T-helper 1 cell (primary cell): ENCODE measurements at places on chromosomes 1 and 21.

DNA sequence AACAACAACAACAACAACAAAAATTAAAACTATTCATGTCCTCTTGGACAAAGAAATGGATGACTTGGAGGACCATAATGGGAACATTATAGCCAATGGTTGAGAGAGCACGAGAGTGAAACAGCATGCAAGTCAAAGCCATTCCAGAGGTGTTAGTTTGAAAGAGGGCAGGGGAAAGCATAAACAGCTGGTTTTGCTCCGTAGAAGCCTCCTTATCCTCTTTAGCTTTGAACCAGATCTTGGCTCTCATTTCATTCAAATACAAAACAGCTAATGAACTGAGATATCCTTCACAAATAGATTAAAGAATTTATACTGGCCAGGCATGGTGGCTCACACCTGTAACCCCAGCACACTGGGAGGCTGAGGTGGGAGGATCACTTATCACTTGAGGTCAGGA, 8.7 kb upstream of the SMG7 start:
- no peak for DNase-seq

DNA sequence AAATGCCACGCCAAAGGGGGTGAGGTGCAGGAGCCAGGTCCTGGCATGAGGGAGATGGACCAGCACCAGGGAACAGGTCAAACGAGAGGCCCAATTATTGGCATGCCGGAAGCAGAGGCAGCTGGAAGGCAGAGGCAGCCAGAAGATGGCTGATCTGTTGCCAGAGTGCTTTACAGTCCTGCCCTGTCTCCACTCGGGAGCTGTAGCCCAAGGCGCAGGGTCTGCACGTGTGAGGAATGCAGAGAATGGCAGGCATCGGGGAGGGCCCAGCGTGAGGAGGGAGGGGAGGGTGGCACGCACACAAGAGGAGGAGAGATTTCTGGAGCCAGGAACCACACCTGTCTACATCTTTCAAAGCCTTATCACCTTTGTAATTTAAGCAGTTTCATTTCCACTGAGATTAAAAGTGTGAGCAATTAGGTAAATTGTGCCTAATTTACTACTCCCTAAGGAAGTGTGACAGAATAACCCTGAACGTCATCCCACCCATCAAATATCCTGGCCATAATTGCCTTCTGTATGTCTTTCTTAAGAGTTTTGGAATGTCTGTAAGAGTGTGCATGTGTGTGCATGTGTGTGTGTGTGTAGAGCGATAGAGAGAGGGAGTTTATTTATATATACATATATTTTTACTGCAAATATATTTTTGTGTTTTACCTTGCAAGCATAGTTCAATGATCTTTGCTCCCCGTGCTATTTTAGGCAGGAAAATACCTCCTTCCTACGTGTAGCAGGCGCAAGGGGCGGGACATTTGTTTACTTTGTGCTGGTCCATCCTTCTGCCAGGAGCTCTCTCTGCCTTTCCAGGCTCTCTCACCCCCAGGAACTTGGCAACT, 125.5 kb upstream of the SERBP1 start:
- no peak for DNase-seq

- DNase-seq = no peak
Measured at GRCh38 chr1:78075621-78076020, 29.9 kb downstream of the GIPC2 start.

DNA sequence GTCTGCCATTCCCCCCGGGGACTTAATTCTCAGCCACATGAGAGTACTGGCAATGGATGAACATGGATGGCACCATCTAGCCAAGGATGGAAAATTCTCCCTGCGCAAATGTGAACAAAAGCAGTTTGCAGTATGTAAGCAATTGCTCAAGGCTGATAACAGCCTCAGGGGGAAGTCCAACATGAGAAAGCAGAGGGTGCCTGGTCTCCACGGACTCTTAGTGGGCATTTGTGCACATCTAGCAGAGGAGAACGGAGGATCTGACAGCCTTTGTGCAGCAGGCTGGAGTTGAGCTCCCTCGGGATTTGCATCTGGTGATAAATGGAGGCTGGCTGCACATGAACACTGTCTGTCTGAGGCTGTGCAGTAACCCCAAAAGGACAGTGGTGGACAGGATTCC, 13.9 kb upstream of the OLIG1 start:
- no peak for DNase-seq

- no peak for DNase-seq
Measured at GRCh38 chr1:89304572-89305230, 32.0 kb upstream of the GBP5 start.

GRCh38 chr1:228515200-228515834, 28.1 kb downstream of the RNF187 start:
- no peak for DNase-seq

- DNase-seq = no peak
Measured at GRCh38 chr1:67571406-67571805, 113.6 kb upstream of the GADD45A start.

DNA sequence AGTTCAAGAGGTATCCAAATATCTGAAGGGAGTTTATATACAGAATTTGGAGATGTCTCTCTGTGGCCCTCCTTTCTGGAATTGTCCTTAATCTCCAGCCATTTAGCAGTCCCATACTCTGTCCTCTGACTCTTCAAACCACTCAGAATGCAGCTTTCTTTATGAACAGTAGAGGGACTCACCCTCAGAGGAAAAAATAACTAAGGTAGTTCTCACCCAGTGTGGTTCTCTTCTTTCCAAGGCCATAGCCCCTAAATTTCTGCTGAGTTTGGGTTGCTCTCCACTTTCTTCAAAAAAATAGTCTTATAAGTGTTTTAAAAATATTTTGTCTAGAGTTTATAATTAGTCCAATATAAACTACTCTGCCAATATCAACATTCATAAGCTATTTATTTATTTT, 369.7 kb downstream of the MATN1 start:
- DNase-seq = no peak

DNA sequence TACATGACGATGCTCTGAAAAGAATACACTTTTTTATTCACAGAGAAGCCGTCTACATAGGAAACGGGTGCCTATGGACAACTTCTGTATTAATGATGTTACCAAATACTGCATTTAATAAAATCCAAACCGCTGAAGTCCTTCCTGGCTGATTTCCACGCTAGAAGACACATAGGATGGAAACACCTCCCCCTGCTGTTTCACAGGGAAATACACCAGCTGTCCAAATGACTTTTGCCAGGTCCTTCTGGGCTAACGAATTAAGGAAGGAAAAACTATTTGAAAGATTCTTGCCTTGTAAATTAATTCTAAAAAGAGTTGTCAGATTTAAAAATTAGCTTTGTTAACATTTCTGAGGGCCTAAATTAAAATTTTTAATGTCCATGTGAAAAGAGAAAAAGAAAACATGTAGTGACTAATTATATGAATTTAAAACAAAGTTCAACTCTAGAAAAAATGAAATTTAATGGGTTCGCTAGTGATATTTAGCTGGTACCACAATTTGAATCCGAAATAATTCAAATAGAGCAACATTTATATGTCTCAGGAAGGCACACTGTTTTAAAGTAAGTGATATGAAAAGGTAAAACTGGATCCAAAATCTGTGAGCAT, 146.0 kb downstream of the RERE start:
- no peak for DNase-seq

DNA sequence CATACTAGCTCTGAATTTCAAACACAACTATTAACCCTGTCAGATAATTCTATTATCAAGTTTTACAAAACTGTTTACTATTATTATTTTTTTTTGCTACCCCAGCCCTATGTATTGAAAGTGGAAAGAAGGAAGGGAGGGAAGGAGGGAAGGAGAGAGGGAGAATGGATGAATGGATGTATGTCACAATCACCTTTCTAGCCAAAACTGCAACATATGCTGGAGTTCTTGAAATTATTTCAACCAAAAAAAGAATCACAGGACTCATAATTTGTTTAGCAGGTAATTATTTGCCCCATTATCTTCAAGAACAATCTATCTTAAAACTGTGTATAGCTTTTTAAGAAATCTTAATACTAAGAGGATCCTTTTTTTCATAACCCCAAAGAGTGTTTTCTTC, 5.4 kb downstream of the NRIP1 start:
- no peak for DNase-seq

- no peak for DNase-seq
Measured at GRCh38 chr1:171666114-171666769, 13.8 kb upstream of the MYOC start.

DNA sequence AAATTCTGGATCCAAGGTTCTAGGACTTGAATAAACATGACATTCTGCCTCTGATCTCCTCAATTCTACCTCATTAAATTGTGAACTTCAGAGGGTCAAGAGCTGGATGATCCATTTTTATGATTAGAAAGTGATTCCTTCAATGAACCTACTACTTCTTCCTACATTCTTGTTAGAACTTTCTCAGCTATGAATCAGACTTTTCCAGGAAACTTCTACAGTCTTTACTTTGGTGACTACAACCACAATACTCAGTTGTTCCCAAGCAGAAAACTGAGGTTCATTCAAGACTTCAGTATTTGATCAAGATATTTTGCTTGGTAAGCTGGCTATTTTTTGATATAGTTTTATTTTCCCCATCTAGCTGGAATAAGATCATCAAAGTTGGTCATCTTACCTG, 51.4 kb downstream of the CDC7 start:
- no peak for DNase-seq

GRCh38 chr1:176440176-176440575, 22.8 kb upstream of the PAPPA2 start:
- no peak for DNase-seq

GRCh38 chr1:101613546-101613945, 376.7 kb downstream of the S1PR1 start:
- no peak for DNase-seq

DNA sequence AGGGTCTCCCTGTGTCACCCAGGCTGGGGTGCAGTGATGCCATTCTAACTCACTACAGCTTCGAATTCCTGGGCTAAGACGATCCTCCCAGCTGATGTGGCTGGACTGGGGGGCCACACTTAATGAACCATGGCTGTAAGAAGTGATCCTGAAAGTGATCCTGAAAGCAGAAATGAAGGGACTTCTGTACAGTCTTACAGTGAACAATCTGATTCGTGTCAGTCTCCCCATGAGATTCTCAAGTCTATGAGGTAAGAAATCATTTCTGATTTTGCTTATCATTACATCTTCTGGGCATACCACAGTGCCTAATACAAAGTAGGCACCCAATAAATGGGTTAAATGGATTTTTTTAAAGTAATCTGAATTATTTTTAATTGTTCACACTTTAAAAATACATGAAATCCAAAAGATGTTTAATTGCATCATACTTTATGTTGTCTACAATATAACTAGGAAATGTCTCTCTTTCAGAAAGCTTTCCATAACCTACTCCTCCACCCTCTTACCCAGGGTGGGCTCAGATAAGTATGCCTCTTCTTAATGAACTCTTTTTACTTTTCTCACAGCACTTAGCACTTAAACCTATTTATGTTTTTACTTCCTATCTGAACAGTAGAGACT, 21.5 kb downstream of the TUT4 start:
- no peak for DNase-seq

GRCh38 chr1:240833075-240833474, 221.1 kb upstream of the GREM2 start:
- DNase-seq = no peak

- no peak for DNase-seq
Measured at GRCh38 chr1:229784834-229785233, 158.8 kb downstream of the URB2 start.

GRCh38 chr21:42037943-42038342, 27.8 kb upstream of the ZBTB21 start:
- DNase-seq = no peak

DNA sequence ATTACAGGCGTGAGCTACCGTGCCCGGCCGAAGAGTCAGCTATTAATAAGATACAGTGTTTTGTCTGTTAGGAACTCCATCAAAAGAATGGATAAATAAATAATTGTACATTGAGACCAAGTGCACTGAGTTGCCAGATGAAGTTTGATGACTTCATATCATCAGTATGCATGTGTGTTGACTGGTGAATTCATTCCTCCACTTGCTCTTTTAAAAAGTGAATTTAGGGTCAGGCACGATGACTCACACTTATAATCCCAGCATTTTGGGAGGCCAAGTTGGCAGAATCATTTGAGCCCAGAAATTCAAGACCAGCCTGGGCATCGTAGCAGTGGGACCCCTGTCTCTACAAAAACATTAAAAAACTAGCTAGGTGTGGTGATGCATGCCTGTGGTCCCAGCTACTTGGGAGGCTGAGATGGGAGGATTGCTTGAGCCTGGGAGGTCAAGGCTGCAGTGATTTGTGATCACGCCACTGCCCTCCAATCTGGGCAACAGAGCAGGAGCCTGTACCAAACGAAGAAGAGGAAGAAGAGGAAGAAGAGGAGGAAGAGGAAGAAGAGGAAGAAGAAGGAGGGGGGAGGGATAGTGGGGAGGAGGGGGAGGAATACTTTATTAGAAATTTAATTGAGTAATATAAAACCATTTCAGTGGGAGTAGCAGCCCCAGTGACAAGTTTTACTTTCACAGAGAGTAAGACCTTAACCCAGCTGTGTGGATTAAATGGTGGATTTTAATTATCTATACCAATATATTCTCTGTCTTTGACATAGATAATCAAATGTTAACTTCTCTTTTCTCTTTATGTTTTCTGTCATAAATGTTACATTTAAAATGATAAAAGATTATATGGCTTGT, 74.9 kb downstream of the CCDC18 start:
- DNase-seq = no peak

- no peak for DNase-seq
Measured at GRCh38 chr1:98316286-98316905, 345.1 kb upstream of the SNX7 start.

- DNase-seq = no peak
Measured at GRCh38 chr1:89364954-89365550, 1.2 kb downstream of the GBP6 start.

GRCh38 chr1:46480959-46481646, 8.5 kb upstream of the DMBX1 start:
- DNase-seq = no peak

DNA sequence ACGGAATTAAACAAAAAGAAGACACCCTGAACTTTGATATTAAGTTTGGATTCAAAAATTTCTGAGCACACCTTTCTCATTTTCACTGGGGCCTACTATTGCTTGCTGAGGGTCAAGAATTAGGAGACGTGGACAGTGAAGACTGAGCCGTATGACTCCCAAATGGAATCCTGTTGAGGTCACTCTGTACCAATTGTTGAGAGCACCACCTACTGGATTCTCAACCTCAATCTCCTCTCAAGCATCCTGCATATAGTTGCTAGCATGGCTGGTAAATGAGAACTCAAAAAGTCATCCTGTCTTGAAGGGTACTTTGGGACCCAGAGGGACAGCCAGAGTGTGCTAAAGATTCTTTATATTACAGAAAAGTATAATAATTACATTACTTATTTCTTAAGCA, 20.2 kb upstream of the MTR start:
- no peak for DNase-seq

- no peak for DNase-seq
Measured at GRCh38 chr21:36381841-36382589, 3.2 kb upstream of the CHAF1B start.
